ENCODE measurements at places on chromosomes 1 and 21.

- H3K27me3 ChIP-seq, result no peaks in the 10 kb centered on the region
- DNase-seq, result no peak
Observed at GRCh38 chr1:210605099-210605498, 276.4 kb downstream of the HHAT start.

- H3K27ac ChIP-seq, result no peak overlapping the region
- no peaks in the 10 kb centered on the region for H3K4me1 ChIP-seq
- no peaks in the 10 kb centered on the region for H3K36me3 ChIP-seq
- no peak for DNase-seq
- H3K4me3 ChIP-seq, result no peak overlapping the region
Observed at GRCh38 chr1:74065081-74065480, 132.9 kb downstream of the LRRIQ3 start.

DNA sequence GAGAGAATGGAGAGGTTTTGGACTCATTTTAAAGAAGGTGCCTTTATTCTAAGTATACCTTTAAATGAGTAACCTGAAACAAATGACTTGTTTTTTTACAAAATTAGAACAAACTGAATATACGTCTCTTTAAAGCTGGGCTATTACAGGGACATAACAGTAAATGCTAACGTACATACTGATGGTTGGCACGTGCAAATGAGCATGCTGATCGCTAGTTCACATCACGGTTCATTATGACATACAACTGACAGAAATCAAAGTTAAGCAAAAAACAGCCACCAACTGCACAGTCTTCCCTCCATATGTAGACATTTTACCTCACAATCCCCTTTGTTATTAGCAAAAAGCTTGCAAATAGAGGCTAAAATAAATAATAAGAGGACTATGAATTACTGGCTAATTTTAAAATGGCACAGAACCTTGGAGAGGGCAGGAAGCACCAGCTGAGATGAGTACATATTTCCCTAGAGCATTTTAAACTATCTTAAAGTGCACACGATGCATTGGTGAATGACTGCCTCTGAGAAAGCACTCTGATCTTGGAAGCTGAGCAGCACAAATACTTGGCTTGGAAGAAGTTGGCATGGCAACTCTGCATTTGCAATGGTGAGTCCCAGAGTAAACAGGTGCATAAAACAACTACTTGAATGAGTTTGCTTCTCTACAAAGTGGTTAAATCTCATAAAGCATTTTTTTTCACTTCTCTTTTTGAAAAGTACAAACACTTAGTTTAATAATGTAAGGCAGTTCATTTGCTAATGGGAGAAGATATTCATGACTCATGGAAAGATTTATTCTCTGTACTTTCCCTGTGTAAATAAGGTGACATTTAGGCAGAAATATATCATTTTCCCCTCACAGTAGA is 204.7 kb downstream of the LHX8 start:
- no peak overlapping the region for H3K27ac ChIP-seq
- no peak overlapping the region for H3K4me3 ChIP-seq
- H3K36me3 ChIP-seq, result no peaks in the 10 kb centered on the region
- no peaks in the 10 kb centered on the region for H3K4me1 ChIP-seq
- no peak for DNase-seq

DNA sequence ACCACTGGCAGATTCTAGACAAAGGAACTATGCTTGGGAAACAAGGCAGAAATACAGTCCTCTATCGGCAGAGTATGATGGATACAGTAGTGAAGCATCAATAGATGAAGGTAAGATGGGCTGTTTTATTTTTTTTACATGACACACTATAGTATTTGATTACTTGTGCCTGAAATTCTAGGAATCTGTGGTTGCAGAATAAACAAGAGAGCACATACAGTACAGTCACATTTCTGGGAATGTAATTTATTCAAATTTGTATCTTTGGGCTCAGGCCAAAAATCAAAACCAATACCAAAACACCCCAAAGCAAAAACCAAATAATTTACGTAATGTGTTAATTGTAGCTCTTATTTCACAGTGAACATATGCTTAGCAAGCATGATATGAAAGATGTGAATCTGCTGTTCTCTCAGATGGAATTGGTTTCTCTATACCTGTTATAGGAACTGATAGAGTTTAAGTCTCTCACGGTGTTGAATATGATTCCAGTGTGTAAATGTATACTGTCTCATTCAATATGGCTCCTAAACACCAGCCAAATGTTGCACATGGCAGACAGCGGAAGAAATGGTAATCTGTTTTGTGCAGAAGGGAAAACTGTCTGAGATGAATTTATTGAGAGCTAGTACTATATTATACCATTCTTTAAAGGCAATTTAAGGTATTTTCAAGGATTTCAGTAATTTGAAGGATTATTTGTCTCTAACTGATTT is 83.3 kb downstream of the SYT14 start:
- no peak for DNase-seq
- no peaks in the 10 kb centered on the region for H3K4me1 ChIP-seq
- no peak overlapping the region for H3K4me3 ChIP-seq
- H3K27ac ChIP-seq, result no peak overlapping the region

GRCh38 chr1:7745783-7746182 is 25.3 kb upstream of the VAMP3 start:
- H3K36me3 ChIP-seq, result peaks cover 13% of the 10 kb centered on the region
- peaks cover 7% of the 10 kb centered on the region for H3K4me1 ChIP-seq
- no peak for DNase-seq
- H3K27me3 ChIP-seq, result peaks cover 6% of the 10 kb centered on the region
- H3K4me3 ChIP-seq, result no peak overlapping the region

Data from effector memory CD8-positive, alpha-beta T cell (primary cell).